AG10803 (cell line): ENCODE measurements at places on chromosomes 1 and 21.

DNA sequence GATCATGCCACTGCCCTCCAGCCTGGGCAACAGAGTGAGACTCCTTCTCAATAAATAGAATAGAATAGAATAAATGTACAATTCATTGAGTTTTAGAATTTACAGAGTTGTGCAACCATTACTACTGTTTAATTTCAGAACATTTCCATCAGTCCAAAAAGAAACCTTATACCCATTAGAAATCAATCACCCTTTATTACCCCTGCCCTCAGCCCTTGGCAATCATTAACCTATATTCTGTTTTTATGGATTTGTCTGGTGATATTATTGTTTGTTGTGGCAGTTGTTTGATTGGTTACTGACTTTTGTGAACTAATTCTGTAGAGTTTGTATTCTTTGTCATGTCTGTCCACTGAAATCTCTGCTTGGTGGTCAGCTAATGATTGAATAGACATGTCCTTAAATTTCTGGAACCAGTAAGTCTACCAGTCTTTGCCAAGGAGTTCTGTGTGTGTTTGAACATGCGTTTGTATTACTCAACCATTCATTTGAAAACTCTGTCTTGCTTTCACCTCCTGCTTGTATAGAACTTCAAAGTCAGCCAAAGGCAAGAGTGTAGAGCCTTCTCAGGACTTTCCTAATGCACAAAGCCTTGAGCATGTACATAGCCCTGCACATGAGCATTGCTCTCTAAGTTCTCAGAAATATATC lies 208.8 kb downstream of the GPR52 start:
- DNase-seq: no peak

GRCh38 chr1:209645574-209646452 lies 6.4 kb downstream of the LAMB3 start:
- DNase-seq: no peak

DNA sequence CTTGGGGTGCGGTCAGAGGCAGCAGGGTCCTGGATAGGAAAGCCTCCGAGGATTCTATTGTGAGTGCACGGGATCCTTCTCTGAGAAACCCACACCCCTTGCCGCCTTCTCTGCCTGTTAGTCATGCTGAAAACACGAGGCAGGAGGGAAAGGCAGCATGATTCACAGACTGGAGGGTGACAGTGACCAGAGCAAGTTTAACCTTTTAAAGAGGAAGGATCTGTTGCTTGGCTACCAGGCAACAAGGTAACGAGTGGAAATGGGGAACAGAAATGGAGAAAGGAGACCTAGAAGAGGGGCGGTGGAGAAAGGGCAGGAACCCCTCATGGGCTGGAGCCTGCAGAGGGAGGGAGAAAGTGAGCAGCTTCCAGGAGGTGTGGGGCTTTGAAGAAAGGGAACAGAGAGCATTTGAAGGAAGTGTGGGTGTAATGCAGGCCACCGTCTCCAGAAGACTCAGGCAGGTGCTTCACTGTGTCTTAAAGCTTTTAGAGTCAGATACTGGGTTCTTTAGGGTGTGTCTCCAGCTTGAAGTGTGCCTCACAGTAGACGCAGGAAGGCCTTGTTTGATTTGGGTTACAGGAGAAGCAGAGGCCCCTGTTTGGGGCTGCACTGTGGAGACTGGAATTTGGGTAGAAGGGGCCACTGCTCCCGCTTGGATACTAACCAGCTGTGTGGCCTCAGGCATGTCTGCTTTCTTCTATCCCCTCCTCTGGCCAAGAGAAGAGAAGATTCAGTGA lies 19.1 kb downstream of the OPTC start:
- peak; percentile 92 for DNase-seq

- DNase-seq: no peak
These were observed 173.7 kb downstream of the HIVEP3 start for GRCh38 chr1:41745022-41745421.

DNA sequence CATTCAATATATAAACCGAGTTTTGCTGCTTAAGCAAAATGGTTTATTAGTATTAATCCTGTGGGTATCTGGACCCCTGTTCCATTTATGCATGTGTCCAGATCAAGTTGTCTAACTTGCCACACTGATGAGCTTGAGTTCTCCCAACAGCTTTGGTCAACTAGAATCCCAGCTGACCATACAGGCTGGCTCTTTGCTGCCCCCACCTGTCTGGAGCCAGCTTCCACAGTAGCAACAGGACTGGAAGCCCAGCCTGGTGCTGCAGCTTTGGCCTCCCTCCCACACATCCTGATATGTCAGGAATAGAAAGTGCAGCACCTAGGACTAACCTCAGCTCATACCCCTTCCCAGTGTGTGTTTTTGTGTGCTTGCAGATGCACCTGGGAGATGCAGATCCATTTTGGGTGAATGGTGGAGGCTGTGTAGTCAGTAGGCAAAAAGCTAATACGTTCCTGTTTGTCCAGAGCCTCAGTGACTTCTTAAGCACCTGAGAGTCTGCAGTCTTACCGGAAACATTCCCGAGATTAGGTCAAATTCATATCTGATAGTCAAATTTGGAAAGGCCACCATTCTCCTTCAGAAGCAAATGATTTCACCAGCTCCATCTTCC lies 40.9 kb upstream of the BEND5 start:
- peak; percentile 48 for DNase-seq

DNA sequence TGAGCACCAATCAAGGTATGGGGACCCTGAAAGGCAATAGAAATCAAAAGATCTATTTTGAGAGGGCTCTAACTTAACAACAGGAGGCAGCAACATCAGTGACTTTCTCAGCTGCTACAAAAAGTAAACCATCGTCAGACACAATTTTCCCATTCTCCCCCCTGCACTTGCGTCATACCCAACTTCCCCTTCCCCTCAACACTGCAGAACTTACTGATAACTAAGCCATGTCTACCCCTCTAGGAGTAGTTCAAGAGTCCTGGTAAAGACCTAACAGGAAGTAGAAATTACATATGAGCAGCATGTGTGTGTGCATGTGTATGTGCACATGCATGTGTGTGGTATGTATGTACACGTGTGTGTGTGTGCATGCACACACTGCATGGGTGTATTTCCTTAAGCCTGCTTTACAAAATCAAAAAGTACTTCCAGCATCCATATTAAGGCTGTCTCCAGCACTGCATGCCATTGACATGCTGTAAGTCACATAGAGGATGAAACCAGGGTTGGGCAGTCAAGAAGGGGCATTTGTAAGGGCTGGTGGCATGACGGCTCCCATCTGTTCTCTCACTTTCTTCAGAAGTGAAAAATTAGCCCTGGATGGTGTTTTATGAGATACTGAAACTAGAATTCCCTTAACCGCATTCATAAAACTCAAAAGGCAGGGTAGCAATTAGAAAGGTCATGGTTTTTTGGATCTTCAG lies 460.1 kb upstream of the RUNX1 start:
- DNase-seq: no peak

GRCh38 chr1:111602302-111602701 lies 17.3 kb upstream of the RAP1A start:
- DNase-seq: no peak

DNA sequence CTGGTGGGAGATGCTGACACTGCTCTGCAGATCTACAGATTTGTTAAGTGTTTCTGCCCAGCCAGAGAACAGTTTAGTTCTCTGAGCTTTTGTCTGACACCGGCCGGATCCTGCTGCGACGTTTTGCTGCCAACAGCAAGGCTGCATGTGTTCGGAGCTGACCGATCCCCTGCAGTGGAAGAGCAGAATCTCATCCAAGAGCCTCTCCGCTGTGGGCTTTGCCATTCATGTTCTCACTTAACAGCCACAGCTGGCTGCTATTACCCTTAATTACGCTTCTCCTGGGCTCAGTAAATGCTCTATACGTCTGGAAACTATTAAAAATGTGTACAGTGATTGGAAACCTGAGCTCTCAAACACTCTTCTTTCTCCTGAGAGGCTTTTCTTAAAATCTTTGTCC lies 105.3 kb downstream of the BCAR3 start:
- peak; percentile 74 for DNase-seq

DNA sequence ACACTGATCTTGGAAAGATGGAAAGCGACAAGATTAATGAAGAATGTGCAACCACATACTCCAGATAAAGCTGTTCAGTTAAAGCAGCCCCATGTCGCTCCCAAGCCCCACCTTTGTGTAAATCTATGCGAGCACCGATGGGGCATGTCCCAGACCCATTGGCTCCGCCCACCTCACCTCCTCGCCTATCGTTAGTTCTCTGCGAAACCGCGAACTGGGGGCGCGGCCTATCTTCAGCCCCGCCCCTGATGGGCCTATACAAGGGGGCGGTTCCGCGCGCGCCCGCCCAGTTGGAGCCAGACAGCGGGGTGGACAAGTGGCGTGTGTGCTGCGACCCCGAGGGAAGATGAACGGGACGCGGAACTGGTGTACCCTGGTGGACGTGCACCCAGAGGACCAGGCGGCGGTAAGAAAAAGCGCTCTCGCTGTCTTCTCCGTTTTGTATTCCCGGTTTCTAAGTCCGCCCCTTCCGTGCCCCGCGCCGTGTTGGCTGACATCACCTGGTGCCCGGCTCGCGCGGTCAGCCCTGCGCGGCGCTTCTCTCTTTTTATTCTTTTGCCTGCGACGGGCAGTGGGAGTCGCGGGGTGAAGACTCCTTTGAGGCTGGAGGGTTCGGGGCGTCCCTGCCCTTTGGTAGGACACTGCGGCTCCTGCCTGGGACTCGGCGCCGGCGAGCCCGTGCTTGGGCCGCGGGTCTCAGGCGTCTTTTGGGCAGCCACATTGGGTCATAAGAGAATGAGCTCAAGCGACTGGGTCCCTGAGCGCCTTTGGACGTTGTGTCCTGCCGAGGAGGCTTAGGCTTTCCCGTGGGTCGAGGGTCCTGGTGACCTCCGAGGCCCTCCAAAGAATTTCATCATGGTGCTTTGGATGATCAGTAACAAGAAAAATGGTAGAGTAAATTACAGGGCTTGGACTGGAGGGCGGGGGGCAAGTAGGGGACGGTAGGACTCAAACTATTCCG lies at the start of gene TUFT1:
TSS of gene TUFT1 (plus strand) at position 289 of the 961 bp plus-strand sequence. CDS start at position 347, 58 bp downstream.
- DNase-seq: peak; percentile 83

GRCh38 chr1:119435052-119435451 lies 20.1 kb downstream of the HSD3B2 start:
- DNase-seq: peak; percentile 2

DNA sequence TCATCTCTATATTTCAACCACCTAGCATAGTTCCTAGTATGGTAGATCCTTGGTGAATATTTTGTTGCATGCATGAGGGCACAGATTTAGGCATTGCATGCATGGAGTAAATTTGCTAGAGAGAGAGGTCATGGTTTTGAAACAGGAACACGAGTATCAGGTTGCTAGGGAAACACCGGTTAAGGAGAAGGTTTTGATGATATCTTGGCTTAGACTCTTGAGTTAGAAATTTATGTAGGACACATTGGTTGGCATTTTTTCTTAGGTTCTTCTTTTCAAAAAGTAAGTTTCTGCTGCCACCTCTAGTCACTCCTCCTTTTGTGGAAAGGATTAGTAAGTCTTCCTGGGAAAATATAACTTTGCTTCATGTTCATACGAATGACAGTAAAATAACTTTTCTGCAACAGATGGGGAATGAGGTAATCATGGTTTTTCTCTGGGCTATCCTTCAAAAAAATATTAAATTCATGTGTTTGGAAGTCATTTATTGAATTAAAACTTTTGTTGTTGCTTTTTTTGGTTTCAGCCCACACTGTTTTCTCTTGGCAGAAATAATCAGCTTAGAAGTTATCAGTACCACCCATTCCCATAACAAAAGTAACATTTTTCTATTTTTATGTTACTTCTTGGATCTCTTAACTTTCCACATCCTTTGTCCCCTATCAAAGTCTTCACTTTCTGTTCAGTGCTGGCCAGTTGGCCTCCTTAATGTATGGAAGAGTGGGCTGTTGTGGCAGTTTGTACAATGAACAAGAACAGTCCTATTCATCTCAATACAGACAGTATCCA lies 97.3 kb downstream of the PLA2G4A start:
- DNase-seq: peak; percentile 36

GRCh38 chr1:234135501-234135900 lies 231.0 kb downstream of the SLC35F3 start:
- no peak for DNase-seq

GRCh38 chr1:205543351-205544301 lies 39.2 kb downstream of the CDK18 start:
- peak; percentile 80 for DNase-seq

DNA sequence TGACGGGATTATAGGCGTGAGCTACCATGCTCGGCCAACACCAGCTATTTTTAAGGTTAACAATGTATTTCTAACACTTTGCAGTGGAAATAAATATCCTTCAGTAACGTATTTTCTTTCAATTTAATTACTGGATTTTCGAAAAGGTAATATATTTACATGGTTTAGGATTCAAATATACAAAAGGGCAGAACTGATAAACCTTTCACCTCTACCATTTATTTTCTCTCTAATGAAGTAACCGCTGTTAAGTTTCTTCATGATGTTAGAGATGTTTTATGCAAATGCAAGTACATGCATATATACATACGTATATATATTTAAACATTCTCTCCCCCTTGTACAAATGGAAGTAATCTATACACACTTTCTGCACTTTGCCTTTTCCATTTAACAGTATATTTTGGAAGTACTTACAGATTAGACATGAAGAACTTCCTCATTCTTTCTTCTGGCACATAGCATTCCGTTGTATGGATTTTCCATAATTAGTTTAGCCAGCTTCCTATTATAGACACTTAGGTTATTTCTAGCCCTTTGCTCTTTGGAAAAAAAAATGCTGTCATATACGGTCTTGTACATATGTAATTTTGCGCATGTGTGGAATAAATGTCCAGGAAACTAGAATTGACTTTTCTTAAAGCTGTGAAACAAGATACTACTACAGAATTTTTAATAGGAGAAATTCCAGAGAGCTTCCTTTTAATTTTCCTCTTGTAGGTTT lies 14.9 kb upstream of the HJV start:
- no peak for DNase-seq

GRCh38 chr1:225811622-225812487 lies 1.9 kb downstream of the EPHX1 start:
- peak; percentile 25 for DNase-seq

GRCh38 chr1:8031176-8031785 lies 5.2 kb upstream of the ERRFI1 start:
- peak; percentile 66 for DNase-seq

DNA sequence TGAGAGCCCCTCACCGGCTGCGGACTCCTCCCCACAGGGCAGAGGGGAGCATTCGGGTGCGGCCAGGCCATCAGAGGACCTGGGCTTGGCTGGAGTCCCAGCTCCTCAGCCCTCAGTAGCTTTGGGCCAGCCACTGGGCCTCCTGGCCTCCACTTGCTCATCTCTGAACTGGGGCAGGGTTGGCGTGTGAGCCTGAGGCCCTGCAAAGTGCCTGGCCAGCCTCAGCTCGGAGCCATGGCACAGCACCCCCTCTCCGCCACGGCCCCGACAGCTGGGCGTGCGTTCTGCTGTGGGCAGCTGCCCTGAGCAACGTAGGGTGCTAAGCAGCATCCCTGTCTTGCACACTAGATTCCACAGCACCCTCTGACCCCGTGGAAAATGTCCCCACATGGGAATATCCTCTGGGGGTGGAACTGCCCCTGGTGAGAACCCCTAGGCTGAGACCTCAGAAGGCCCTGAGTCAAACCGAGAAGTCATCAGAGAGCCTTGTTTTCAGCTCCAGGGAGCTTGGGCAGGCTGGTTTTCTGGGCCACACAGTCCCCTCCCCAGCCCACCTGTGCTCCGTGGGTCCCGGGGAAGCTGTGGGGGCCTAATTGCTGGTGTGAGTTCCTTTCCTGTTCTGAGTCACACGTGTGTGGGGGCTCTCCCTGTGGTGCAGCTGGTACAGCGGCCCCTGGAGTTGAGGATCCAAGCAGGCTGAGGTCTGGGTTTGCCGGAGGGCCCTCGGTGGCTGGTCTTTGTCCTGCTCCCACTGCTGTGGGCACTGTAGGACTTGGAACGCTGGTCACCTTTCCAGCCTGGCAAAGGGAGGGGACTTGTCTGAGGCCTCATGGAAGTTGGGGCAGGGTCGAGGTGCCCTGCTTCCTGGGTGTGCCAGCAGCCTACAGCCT lies 24.5 kb downstream of the TP73 start:
- DNase-seq: no peak
